Spleen (tissue), 13 donors: ENCODE measurements at places on chromosomes 5 and 9. TPM values are rescaled to one million over a fixed set of nuclear protein-coding genes. Genes with fewer than 3 reads are reported as not detected.

DNA sequence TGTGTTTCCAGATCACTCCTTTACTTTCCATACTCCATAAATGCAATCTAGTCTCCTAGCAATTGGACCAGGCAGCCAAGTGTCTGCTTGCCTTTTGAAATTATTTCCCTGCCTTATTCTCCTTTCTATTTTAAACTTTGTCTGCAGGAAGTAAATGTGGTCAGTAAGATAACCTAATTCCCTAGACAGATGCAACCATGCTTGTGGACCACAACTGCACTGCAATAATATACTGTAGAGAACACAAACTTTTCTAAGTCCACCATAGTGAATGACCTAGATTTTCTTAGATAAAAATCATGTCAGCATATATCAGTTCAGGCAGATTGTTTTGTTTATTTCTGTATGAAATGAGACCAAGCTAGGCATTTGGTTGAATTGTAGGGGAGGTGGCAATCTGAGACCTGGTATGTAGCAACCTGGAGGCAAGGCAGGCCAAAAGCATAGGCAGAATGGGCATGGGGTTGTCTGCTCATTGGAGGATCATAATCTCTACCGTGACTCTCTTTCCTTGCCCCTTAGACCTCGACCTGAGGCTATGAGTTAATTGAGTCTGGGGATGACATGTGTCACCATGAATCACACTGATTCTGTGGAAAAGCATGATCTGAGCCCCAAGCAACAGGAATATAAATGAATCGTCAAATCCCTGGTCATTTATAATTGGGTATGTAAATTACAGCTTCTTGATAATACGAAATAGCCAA, 20.7 kb downstream of the ACTL7B start:
- no peaks in the 10 kb centered on the region for H3K4me1 ChIP-seq
- H3K4me3 ChIP-seq = no peak overlapping the region
- no peak overlapping the region for H3K27ac ChIP-seq

GRCh38 chr5:33675958-33676464, 215.8 kb downstream of the ADAMTS12 start:
- H3K4me3 ChIP-seq = no peak overlapping the region
- H3K27ac ChIP-seq = no peak overlapping the region
- no peaks in the 10 kb centered on the region for H3K27me3 ChIP-seq
- H3K4me1 ChIP-seq = no peaks in the 10 kb centered on the region

GRCh38 chr9:76298521-76299144, 95.6 kb downstream of the RFK start:
- H3K27ac ChIP-seq = no peak overlapping the region
- H3K4me3 ChIP-seq = no peak overlapping the region
- no peaks in the 10 kb centered on the region for H3K36me3 ChIP-seq

- no peak overlapping the region for H3K4me3 ChIP-seq
- no peak overlapping the region for H3K27ac ChIP-seq
- H3K27me3 ChIP-seq = no peaks in the 10 kb centered on the region
- no peaks in the 10 kb centered on the region for H3K36me3 ChIP-seq
- no peak for DNase-seq
Measured at GRCh38 chr5:102863058-102863457, 108.0 kb downstream of the PAM start.

GRCh38 chr9:84436386-84437109, 96.0 kb upstream of the SLC28A3 start:
- no peak for DNase-seq
- no peak overlapping the region for H3K4me3 ChIP-seq
- H3K4me1 ChIP-seq = no peaks in the 10 kb centered on the region
- no peak overlapping the region for H3K27ac ChIP-seq

GRCh38 chr9:100129772-100130171, 30.7 kb downstream of the INVS start:
- H3K27me3 ChIP-seq = no peaks in the 10 kb centered on the region
- DNase-seq = no peak
- H3K4me3 ChIP-seq = no peak overlapping the region

- H3K4me1 ChIP-seq = peaks cover 21% of the 10 kb centered on the region
- no peak overlapping the region for H3K27ac ChIP-seq
- H3K4me3 ChIP-seq = no peak overlapping the region
- no peaks in the 10 kb centered on the region for H3K36me3 ChIP-seq
Measured at GRCh38 chr5:140146523-140146842, 20.7 kb downstream of the IGIP start.

- peaks cover 47% of the 10 kb centered on the region for H3K4me1 ChIP-seq
- no peak for DNase-seq
- no peak overlapping the region for H3K27ac ChIP-seq
- H3K27me3 ChIP-seq = no peaks in the 10 kb centered on the region
- H3K4me3 ChIP-seq = no peak overlapping the region
- no peaks in the 10 kb centered on the region for H3K36me3 ChIP-seq
Measured at GRCh38 chr9:135701067-135701958, 672 bp upstream of the KCNT1 start.

- peaks cover 50% of the 10 kb centered on the region for H3K27me3 ChIP-seq
- no peak overlapping the region for H3K27ac ChIP-seq
- H3K4me3 ChIP-seq = no peak overlapping the region
- no peaks in the 10 kb centered on the region for H3K4me1 ChIP-seq
- DNase-seq = no peak
- no peaks in the 10 kb centered on the region for H3K36me3 ChIP-seq
Measured at GRCh38 chr9:38482918-38483592, 58.8 kb upstream of the IGFBPL1 start.

GRCh38 chr5:143129910-143130612, 273.4 kb downstream of the NR3C1 start:
- peaks cover 10% of the 10 kb centered on the region for H3K36me3 ChIP-seq
- H3K4me1 ChIP-seq = peaks cover 29% of the 10 kb centered on the region
- DNase-seq = no peak
- no peak overlapping the region for H3K27ac ChIP-seq

DNA sequence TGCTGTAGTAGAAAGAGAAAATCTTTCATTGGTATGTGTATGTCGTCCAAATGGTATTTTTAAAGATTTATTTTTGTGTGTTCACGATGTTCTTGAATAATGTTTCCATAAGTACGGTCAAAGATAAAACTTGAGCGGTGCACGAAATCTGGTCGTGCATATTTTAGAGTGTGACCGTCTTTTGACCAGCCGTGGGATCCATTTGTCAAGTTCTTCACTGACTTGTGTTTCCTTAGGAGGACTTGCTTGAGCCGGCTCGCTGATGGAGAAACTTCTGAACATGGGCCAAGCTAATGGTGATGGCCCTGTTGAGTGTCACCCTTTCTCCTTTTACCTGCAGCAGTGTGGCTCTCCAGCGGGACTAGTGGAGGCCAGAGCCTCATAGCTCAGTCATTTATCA, 11.1 kb upstream of the STC2 start:
- H3K4me1 ChIP-seq = no peaks in the 10 kb centered on the region
- no peaks in the 10 kb centered on the region for H3K27me3 ChIP-seq
- H3K4me3 ChIP-seq = no peak overlapping the region
- no peak overlapping the region for H3K27ac ChIP-seq

DNA sequence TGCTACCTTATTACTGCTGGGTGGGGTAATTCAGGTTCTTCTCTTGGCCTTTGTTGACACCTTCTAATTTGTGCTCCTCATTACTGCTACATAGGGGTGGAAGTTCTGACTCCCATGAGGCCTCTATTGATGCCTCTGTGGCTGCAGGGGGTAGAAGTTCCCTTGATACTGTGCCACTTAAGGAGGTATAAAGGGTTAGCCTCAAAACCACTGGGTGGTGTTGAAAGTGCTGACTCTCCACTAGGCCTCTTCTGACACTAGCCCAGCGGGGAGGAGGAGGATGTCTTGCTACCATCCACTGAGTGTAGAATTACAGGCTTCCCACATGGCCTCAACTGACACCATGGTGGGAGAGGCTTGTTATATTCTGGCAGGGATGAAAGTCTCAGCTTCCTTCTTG, 36.7 kb upstream of the CCDC112 start:
- H3K4me1 ChIP-seq = no peaks in the 10 kb centered on the region
- no peak for DNase-seq
- H3K27me3 ChIP-seq = no peaks in the 10 kb centered on the region
- H3K4me3 ChIP-seq = no peak overlapping the region
- H3K27ac ChIP-seq = no peak overlapping the region
- H3K36me3 ChIP-seq = no peaks in the 10 kb centered on the region

GRCh38 chr5:126070481-126070880, 352.7 kb upstream of the GRAMD2B start:
- no peaks in the 10 kb centered on the region for H3K36me3 ChIP-seq
- no peaks in the 10 kb centered on the region for H3K27me3 ChIP-seq
- no peak overlapping the region for H3K4me3 ChIP-seq
- no peak overlapping the region for H3K27ac ChIP-seq

- peak; percentile 39 for DNase-seq
- peaks cover 18% of the 10 kb centered on the region for H3K27me3 ChIP-seq
- no peaks in the 10 kb centered on the region for H3K36me3 ChIP-seq
- H3K4me3 ChIP-seq = no peak overlapping the region
Measured at GRCh38 chr5:180332051-180332517, 21.1 kb downstream of the GFPT2 start.

DNA sequence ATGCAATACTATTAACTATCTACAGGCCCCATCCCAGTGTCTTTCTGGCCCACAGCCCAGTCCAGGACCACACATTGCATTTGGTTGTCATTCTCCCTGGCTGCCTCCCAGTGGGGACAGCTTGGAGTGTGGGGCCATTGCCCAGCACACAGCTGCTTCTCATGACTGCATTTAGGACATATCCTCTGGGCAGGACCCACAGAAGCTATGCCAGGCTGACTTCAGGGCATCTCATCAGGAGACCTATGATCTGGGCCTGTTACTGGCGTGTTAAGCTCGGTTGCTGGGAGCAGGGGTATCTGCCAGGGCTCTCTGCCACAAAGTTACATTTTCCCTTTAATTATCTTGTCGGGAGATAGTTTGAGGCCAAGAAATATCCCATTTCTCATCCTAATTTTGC, 32.1 kb upstream of the CLPTM1L start:
- H3K27ac ChIP-seq = no peak overlapping the region
- peaks cover 23% of the 10 kb centered on the region for H3K27me3 ChIP-seq
- no peak overlapping the region for H3K4me3 ChIP-seq
- H3K36me3 ChIP-seq = no peaks in the 10 kb centered on the region

GRCh38 chr9:88258024-88258423, 119.7 kb upstream of the SPATA31C2 start:
- no peaks in the 10 kb centered on the region for H3K27me3 ChIP-seq
- H3K27ac ChIP-seq = no peak overlapping the region
- no peaks in the 10 kb centered on the region for H3K36me3 ChIP-seq
- peaks cover 5% of the 10 kb centered on the region for H3K4me1 ChIP-seq

GRCh38 chr9:29176231-29176630, 1603.0 kb upstream of the C9orf72 start:
- H3K4me3 ChIP-seq = no peak overlapping the region
- H3K27ac ChIP-seq = no peak overlapping the region
- H3K27me3 ChIP-seq = no peaks in the 10 kb centered on the region
- H3K36me3 ChIP-seq = no peaks in the 10 kb centered on the region

DNA sequence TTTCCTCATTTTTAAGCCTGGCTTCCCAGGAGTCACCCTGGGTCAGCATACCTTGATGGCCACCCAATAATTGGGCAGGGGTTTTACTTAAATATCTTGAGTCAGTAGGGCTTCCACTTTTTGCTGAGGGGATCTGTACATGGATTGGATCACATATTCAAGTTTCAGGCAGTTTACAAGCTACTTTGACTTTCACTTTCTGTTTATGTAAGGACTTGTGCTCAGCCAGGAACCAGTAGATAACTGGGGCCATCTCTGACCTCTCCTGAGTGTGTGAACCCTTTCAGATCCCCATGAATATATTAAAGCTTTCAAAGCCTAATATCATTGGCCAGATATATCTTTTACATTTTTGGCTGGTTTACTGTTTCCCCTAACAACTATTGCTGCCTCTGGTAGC, 45.1 kb downstream of the SLCO6A1 start:
- H3K36me3 ChIP-seq = no peaks in the 10 kb centered on the region
- H3K27me3 ChIP-seq = no peaks in the 10 kb centered on the region
- H3K27ac ChIP-seq = no peak overlapping the region
- H3K4me3 ChIP-seq = no peak overlapping the region

GRCh38 chr9:123651273-123651672, 278.7 kb downstream of the DENND1A start:
- no peak overlapping the region for H3K27ac ChIP-seq
- peaks cover 5% of the 10 kb centered on the region for H3K36me3 ChIP-seq
- no peaks in the 10 kb centered on the region for H3K4me1 ChIP-seq
- no peak overlapping the region for H3K4me3 ChIP-seq
- DNase-seq = no peak

DNA sequence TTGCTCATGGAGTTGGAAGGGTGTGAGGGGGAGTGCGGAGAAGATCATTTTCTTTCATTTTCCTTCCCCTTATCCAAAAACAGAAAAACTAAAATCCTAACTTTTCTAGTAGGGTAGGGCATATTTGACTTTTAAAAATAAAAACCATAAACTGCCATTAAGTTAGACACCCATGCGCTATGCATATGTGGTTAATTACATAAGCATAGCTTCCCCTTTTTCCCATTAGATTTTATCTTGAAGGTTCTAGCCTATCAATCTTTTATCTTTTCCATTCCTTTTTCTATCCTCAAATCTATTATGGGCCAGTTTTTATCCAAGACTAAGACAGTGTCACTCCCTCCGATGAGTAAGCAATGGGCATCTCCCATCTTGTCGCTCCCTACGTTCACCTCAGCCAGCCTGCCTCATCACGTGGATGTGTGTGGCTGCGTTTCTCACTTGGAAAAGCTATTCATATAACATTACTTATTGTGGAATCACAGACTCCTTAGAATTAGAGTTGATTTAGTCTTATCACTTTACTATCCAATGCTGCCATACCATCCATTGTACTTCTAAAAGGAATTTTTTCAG, 49.2 kb downstream of the PCSK5 start:
- no peak overlapping the region for H3K4me3 ChIP-seq
- H3K27me3 ChIP-seq = no peaks in the 10 kb centered on the region
- no peak overlapping the region for H3K27ac ChIP-seq
- no peaks in the 10 kb centered on the region for H3K4me1 ChIP-seq

GRCh38 chr9:93254806-93255493, 71.0 kb downstream of the WNK2 start:
- H3K36me3 ChIP-seq = no peaks in the 10 kb centered on the region
- no peak overlapping the region for H3K27ac ChIP-seq
- no peak overlapping the region for H3K4me3 ChIP-seq
- H3K4me1 ChIP-seq = no peaks in the 10 kb centered on the region
- peak; percentile 53 for DNase-seq

DNA sequence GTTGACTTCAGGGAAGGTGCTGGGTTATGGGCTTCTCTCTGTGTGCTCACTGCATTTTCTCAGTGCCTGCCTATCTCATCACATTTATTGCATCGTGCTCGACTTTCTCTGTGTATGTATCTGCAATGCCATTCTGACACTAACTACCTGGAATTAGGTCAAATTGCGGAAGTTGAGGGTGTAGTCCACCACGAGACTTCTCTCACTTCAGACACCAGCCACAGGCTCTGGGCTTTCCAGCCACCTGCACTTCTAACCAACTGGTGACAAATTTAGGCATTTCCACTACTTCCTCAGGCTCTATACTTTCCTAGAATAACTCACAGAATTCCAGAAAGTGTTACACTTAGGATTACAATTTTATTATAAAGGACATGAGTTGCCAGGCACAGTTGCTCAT, 188.6 kb upstream of the ZNF608 start:
- H3K4me1 ChIP-seq = no peaks in the 10 kb centered on the region
- H3K4me3 ChIP-seq = no peak overlapping the region
- H3K27ac ChIP-seq = no peak overlapping the region
- H3K36me3 ChIP-seq = no peaks in the 10 kb centered on the region
- no peak for DNase-seq

FRMPD1 gene
- total RNA-seq = 0.47 TPM

RUSC2 gene
- 41.9 TPM for total RNA-seq

MRNIP gene
- total RNA-seq = 47.3 TPM

PCDHAC2 gene
- 2.9 TPM for total RNA-seq

ANKRD33B gene
- total RNA-seq = 20.7 TPM

PCSK1 gene
- 0.07 TPM for total RNA-seq

PCDHB6 gene
- 1.0 TPM for total RNA-seq

SPATA31C1 gene
- not detected for total RNA-seq

AGTPBP1 gene
- 77.9 TPM for total RNA-seq

NXNL2 gene
- total RNA-seq = not detected

UBE2QL1 gene
- total RNA-seq = not detected

SPRY4 gene
- total RNA-seq = 33.5 TPM

C1QTNF3 gene
- 5.8 TPM for total RNA-seq

MRPL50 gene
- 10.8 TPM for total RNA-seq

FAM78A gene
- 32.3 TPM for total RNA-seq
